ENCODE measurements at places on chromosomes 12 and 14. TPM values are rescaled to one million over a fixed set of nuclear protein-coding genes. Genes with fewer than 3 reads are reported as not detected.

GRCh38 chr14:105348169-105348944, 33.8 kb downstream of the PACS2 start:
- H3K27me3 ChIP-seq: no peaks in the 10 kb centered on the region
- peaks cover 2% of the 10 kb centered on the region for H3K4me1 ChIP-seq
- peaks cover 2% of the 10 kb centered on the region for H3K36me3 ChIP-seq
- DNase-seq: no peak

DNA sequence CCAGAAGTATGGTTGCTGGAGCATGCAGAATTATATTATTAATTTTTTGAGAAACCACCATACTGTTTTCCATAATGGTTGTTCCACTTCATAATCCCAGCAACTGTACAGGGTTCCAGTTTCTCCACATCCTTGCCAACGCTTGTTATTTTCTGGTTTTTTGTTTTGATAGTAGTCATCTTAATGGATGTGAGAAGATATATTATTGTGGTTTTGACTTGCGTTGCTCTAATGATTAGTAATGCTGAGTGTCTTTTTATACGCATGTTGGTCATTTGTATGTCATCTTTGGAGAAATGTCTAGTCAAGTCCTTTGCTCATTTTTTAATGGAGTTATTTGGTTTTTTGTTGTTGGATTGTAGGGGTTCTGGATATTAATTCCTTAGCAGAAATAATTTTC, 58.1 kb downstream of the DAAM1 start:
- H3K4me3 ChIP-seq: no peak overlapping the region
- no peak overlapping the region for H3K27ac ChIP-seq
- H3K4me1 ChIP-seq: peaks cover 18% of the 10 kb centered on the region
- peaks cover 3% of the 10 kb centered on the region for H3K36me3 ChIP-seq
- H3K27me3 ChIP-seq: no peaks in the 10 kb centered on the region
- DNase-seq: no peak

- no peaks in the 10 kb centered on the region for H3K4me1 ChIP-seq
- no peak overlapping the region for H3K27ac ChIP-seq
- H3K36me3 ChIP-seq: peaks cover 2% of the 10 kb centered on the region
- no peaks in the 10 kb centered on the region for H3K27me3 ChIP-seq
Measured at GRCh38 chr12:75444429-75445136, 36.0 kb upstream of the GLIPR1 start.

- no peak overlapping the region for H3K4me3 ChIP-seq
- H3K4me1 ChIP-seq: no peaks in the 10 kb centered on the region
- DNase-seq: no peak
- no peak overlapping the region for H3K27ac ChIP-seq
- H3K27me3 ChIP-seq: no peaks in the 10 kb centered on the region
- H3K36me3 ChIP-seq: no peaks in the 10 kb centered on the region
Measured at GRCh38 chr14:85909581-85909980, 379.6 kb downstream of the FLRT2 start.

- peaks cover 17% of the 10 kb centered on the region for H3K36me3 ChIP-seq
- no peaks in the 10 kb centered on the region for H3K27me3 ChIP-seq
- DNase-seq: no peak
Measured at GRCh38 chr12:100293017-100293416, 26.0 kb downstream of the SCYL2 start.

DNA sequence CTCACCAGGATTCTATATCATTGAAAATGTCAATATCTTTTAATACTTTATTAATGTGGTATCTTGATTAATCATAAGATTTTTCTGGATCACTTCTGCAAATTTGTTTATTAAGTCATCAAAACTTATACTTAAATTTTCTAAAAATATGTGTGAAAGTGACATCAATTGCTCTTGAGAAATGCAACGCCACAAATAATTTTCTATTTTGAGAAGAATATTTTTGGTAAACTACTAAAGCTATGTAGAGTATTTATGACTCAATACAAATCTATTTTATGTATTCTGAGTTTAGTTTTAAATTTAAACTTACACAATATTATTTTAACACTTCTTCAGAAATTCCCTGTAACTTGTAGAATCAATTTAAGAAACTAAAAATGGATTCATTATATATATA, 263.3 kb downstream of the RASSF9 start:
- DNase-seq: no peak
- no peaks in the 10 kb centered on the region for H3K4me1 ChIP-seq
- no peaks in the 10 kb centered on the region for H3K27me3 ChIP-seq

GRCh38 chr12:54572881-54573280, 15.6 kb downstream of the PPP1R1A start:
- no peak for DNase-seq
- no peaks in the 10 kb centered on the region for H3K27me3 ChIP-seq
- H3K27ac ChIP-seq: no peak overlapping the region
- H3K36me3 ChIP-seq: peaks cover 21% of the 10 kb centered on the region
- no peak overlapping the region for H3K4me3 ChIP-seq

DNA sequence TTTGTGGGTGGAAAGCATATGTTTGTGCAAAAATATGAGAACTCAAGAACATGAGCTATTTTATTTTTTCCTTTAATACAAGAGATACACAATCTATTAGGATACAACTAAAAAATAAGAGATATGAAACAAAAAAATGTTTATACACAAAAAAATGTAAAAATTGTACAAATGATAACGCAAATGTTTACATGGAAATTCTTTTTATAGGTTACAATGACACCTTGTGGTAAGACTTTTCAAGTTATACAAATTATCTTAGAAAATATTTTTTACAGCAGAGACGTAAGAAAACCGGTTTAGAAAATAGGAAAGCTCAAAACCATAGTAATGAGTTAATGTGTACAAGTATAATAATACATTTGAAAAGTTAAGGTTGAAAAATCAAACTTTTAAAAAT, 25.5 kb downstream of the CEP83 start:
- no peaks in the 10 kb centered on the region for H3K27me3 ChIP-seq
- H3K4me3 ChIP-seq: no peak overlapping the region
- no peak overlapping the region for H3K27ac ChIP-seq
- no peak for DNase-seq
- H3K4me1 ChIP-seq: peaks cover 10% of the 10 kb centered on the region
- H3K36me3 ChIP-seq: peaks cover 45% of the 10 kb centered on the region

DNA sequence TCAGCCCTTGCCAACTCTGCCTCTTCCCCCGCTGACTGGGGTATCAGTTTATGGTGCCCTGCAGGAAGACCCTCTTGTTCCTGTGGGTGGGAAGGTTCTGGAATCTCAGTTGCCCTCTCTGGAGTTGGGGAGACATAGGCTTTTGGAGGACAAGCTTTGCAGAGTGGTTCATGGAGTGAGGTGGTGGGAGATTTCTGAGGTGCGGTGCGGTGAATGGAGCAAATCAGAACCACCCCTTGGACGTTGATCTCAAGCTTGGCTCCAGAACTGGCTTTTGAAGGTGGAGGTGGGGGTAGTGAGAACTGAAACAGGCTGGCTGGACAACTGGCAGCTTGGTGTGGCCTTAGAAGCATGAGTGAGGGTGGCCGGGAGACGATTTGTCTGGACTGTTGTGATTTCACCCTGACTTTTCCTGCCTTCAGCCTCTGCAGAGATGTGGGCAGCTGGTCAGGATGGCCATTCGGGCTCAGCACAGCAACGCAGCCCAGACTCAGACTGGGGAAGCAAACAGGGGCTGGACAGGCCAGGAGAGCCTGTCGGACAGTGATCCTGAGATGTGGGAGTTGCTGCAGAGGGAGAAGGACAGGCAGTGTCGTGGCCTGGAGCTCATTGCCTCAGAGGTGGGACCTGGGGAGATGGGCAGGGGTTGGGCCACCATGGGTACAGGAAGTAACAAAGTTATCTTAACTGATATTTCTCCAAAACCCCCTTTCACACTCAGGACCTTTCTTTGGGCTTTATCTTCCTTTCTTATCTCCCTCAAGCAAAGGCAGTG, 1.1 kb downstream of the SHMT2 start:
- no peak for DNase-seq
- peaks cover 50% of the 10 kb centered on the region for H3K4me1 ChIP-seq
- H3K36me3 ChIP-seq: peaks cover 37% of the 10 kb centered on the region
- H3K27me3 ChIP-seq: peaks cover 18% of the 10 kb centered on the region

- peaks cover 33% of the 10 kb centered on the region for H3K4me1 ChIP-seq
- H3K27me3 ChIP-seq: no peaks in the 10 kb centered on the region
- no peak overlapping the region for H3K4me3 ChIP-seq
- peaks cover 11% of the 10 kb centered on the region for H3K36me3 ChIP-seq
- no peak for DNase-seq
- no peak overlapping the region for H3K27ac ChIP-seq
Measured at GRCh38 chr12:45232146-45232755, 16.4 kb downstream of the ANO6 start.

DNA sequence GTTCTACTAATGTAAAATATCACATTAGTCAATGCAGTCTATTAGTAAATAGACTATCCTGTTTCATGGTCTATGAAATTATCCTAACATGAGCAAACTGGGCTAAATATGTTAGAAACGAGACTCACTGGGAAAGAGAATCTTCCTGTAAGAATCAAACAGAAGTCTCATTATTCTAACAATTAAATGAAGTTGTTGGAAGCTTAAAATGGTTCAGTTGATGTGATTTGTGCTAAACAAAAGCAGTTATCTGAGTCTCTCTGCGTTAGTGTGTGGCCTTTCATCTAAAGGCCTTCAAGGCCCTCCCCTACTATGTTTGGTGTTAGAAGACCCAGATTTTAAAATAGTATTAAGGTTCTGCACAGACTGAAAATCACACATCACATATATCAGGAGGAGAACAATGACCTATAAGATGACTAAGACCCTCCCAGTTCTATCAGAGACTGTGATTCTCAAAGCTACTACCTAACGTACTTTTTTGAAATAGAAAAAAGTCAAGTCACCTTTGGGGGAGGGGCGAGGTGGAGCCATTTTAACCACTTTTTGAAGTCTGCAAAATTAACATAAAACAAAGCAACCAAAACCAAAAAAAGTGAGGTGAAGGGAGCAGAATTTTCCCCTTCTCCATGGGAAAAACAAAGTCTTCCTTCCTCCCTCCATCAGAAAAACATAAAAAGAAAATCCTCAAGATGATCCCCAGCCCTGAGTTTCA, 82.3 kb downstream of the DENND5B start:
- DNase-seq: no peak
- no peaks in the 10 kb centered on the region for H3K4me1 ChIP-seq
- H3K36me3 ChIP-seq: no peaks in the 10 kb centered on the region
- no peak overlapping the region for H3K4me3 ChIP-seq

DNA sequence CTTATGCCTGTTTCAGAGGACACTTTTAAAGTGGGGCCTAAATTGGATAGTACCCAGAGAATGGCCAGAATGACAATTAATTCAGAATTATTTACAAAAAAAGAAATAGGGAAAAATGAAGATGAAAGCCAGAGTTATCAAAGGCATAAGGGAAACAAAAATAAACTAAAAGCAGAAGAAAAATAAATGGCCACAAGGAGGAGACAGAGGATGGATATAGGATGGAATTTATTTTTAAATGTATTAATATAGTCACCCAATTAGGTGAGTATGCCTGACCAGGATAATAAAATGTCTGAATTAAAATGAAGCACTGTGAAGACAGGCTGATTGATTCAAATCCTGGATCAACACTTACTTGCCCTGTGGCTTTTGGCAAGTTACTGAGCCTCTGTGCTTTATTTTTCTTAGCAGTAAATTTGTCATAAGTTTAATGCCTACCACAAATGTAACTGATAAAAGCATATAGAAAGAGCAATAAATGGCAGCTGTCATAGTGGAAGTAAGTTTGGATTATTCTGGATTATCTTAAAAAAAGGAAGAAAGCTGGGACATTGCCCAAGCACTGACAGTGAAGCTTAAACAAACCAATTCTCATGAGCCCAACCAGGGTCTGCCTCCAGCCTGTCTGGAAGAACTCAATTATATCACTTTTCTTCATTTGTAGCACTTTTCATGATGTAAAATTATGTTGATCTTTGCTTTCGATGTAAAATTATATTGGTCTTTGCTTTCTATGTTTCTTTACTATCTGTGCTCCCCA, 3.5 kb downstream of the CLEC9A start:
- DNase-seq: no peak
- peaks cover 23% of the 10 kb centered on the region for H3K27me3 ChIP-seq
- peaks cover 1% of the 10 kb centered on the region for H3K4me1 ChIP-seq
- H3K36me3 ChIP-seq: no peaks in the 10 kb centered on the region
- no peak overlapping the region for H3K27ac ChIP-seq

- H3K4me3 ChIP-seq: no peak overlapping the region
- peaks cover 16% of the 10 kb centered on the region for H3K27me3 ChIP-seq
- H3K4me1 ChIP-seq: no peaks in the 10 kb centered on the region
- DNase-seq: no peak
Measured at GRCh38 chr12:121949648-121950397, 31.4 kb downstream of the CFAP251 start.

The RPGRIP1 gene
- not detected for total RNA-seq

The SLC35E3 gene
- total RNA-seq: 10.8 TPM

The LRRC10 gene
- total RNA-seq: not detected

The SLC15A5 gene
- total RNA-seq: not detected

All from activated CD8-positive, alpha-beta memory T cell treated with anti-CD3 and anti-CD28 coated beads, Interleukin-2, amount 10 ng/mL, durations not matched to agents 7 days and 5 days (primary cell).